SIG-M5 (cell line): ENCODE measurements at places on chromosomes 5 and 9.

DNA sequence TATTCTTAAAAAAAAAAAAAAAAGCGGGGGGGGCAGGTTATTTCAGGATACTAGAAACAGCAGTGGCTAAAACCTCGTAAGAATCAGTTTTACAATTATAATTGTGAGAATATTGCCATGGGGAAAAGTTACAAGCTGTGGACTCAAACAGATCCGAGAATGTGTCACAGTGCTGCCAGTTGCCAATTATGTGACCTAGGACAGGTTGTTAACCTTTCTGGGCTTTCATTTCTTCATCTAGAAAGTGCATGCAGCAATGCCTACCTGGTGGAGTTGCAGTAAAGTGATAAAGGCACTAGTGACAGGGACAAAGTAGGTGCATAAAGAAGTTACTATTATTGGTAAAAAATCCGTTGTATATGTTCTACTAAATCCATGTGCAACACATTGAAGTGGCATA, 75.8 kb downstream of the CDH6 start:
- no peak for DNase-seq

GRCh38 chr9:114285166-114285867, 37.6 kb upstream of the ORM1 start:
- no peak for DNase-seq

- no peak for DNase-seq
These were observed 217.8 kb upstream of the RASEF start for GRCh38 chr9:83280790-83281189.

DNA sequence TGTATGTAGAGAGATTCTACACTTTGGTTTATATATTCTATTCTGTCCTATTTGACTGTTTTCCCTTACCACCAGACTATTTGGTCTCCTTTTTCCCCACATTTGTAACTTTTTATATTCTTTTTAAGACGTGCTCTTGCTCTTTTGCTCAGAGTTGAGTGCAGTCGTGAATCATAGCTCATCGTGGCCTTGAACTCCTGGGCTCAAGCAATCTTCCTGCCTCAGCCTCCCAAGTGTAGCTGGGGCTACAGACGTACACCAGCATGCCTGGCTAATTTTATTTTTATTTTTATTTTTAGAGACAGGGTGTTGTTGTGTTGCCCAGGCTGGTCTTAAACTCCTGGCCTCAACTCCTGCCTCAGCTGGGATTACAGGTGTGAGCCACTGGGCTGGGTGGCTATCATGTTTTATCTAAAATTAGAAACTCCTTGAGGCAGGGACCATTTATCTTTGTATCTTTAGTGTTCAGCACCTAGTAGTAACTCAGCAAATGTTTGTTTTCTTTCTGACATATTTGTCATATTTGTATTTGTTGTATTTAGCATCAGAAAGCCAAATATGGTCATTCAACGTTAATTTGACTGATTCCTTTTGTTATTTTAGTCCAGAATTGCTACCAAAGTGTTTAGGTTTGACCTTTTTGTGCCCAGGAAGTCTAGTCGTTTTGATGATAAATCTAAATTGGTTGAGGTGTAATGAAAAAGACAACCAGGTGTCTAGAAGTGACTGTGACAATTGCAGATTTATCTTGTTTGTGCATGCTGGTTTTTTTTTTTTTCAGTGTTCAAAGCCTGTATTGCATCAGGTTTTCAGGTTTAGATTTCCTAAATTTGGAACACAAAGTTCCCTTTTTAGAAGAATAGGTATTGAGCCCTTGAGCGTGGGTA, 44.3 kb downstream of the ERBIN start:
- DNase-seq, result no peak

DNA sequence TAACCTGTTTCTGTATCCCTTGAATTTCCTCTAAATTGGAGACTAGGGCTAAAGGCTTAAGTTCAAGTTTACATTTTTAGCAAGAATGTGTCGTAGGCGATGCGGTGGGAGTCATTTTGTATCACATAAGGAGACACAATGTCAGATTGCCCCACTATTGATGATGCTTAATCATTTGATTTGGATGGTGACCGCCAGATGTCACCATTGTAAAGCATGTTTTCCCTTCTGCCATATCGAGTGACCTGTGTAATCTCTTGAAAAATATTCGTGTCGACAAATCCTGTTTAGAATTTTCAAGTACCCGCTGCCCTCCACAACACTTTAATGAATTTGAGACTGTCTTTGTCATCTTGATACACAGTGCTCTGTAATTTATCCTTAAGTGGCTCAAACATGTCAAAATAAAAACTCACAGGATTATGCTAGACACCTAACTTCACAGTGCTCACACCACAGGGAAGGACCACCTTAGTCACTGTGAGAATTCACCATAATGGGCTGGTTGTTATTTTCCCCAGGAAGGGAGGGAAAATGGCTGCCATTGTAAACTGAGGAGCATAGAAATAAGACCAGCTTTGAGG, 34.5 kb upstream of the SLC46A2 start:
- DNase-seq, result no peak
